Thymus (tissue), 14 donors: ENCODE measurements at places on chromosomes 5 and 9. TPM values are rescaled to one million over a fixed set of nuclear protein-coding genes. Genes with fewer than 3 reads are reported as not detected.

Gene FOXD4L3
- polyA plus RNA-seq, result 0.50 TPM

DNA sequence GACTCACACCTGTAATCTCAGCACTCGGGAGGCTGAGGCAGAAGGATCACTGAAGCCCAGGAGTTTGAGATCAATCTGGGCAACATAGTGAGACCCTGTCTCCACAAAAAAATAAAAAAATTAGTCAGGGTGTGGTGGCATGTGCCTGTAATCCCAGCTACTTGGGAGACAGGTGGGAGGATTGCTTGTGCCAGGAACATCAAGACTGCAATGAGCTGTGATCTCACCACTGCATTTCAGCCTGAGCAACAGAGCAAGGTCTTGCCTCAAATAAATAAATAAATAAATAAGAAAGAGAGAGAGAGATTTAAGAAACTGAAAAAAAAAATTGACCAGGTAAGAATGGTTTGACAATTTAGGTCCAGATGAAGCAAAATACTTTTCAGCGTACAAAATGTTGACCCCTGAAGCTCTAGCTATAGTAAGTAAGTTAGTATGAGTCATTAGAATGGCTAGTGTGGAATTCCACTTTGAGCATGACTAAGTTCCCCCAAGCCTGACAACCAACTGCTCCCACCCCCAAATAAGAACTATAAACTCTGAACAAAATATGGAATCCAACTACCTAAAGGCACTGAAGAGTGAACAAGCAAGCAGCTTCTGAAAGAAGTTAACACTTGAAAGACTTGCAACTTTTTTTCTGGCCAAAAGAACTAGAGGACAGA lies 217.8 kb upstream of the TLE4 start:
- H3K4me3 ChIP-seq, result no peak overlapping the region
- DNase-seq, result no peak
- no peaks in the 10 kb centered on the region for H3K36me3 ChIP-seq
- no peak overlapping the region for H3K27ac ChIP-seq

- no peak for DNase-seq
- H3K27ac ChIP-seq, result no peak overlapping the region
- no peaks in the 10 kb centered on the region for H3K27me3 ChIP-seq
- H3K4me3 ChIP-seq, result no peak overlapping the region
- H3K4me1 ChIP-seq, result no peaks in the 10 kb centered on the region
These were observed 50.6 kb upstream of the KLF4 start for GRCh38 chr9:107540164-107540561.

GRCh38 chr9:128091144-128091543 lies 23.1 kb downstream of the SLC25A25 start:
- H3K36me3 ChIP-seq, result peaks cover 3% of the 10 kb centered on the region
- H3K4me3 ChIP-seq, result no peak overlapping the region
- H3K4me1 ChIP-seq, result peaks cover 33% of the 10 kb centered on the region
- DNase-seq, result no peak
- no peaks in the 10 kb centered on the region for H3K27me3 ChIP-seq

DNA sequence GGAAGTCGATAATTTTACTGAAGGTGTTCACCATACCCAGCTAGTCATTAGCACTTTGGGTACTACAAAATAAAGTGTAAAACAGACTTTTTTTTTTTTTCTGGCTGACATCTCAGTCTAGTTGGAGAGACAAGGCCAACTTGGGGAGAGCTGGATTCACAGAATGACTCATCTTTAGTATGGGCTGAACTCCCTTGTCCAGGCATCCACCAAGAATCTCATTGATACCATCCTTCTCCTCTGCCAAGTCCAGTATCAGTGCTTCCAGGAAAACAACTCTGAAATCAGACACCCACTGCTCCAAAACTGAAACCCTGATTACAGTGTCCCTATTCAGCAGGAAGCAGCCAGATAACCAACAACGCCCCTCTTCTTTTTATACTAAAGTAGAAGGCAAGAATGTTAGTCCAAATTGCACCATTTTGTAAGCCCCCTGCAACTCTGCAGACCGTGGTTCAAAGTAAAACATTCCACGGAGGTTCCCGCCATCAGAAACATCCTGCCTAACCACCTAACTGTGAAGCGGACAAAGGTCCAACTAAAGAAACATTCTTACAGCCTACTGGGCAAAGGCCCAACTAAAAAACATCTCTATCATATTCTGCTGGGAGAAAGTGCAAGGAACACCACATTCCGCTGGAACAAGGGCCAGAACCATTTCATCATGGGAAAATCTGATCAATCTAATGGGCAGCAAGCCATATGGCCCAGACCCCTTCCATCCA lies 728.2 kb downstream of the BRINP1 start:
- no peak overlapping the region for H3K4me3 ChIP-seq
- H3K27ac ChIP-seq, result no peak overlapping the region
- H3K36me3 ChIP-seq, result no peaks in the 10 kb centered on the region
- H3K27me3 ChIP-seq, result no peaks in the 10 kb centered on the region

DNA sequence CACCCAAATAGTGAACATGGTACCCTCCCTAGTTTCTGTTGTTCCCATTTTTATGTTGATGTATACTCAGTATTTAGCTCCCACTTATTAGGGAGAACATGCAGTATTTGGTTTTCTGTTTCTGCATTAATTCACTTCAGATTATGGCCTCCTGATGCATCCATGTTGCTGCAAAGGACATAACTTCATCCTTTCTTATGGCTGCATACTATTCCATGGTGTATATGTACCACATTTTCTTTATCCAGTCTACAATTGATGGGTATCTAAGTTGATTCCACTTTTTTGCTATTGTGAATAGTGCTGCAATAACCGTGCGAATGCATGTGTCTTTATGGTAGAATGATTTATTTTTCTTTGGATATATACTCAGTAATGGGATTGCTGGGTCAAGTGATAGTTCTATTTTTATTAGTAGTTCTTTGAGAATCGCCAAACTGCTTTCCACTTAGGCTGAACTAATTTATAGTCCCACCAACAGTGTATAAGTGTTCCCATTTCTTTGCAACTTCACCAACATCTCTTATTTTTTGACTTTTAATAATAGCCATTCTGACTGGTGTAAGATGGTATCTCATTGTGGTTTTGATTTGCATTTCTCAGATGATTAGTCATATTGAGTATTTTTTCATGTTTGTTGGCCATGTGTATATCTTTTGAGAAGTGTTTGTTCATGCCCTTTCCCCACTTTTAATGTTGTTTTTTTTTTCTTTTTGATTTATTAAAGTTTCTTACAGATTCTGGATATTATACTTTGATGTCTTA lies 79.6 kb downstream of the SMIM15 start:
- H3K27me3 ChIP-seq, result no peaks in the 10 kb centered on the region
- no peak overlapping the region for H3K4me3 ChIP-seq
- H3K4me1 ChIP-seq, result no peaks in the 10 kb centered on the region
- no peak for DNase-seq

Gene IFNB1
- 0.11 TPM for polyA plus RNA-seq

- DNase-seq, result no peak
- H3K4me3 ChIP-seq, result no peak overlapping the region
- H3K36me3 ChIP-seq, result no peaks in the 10 kb centered on the region
- H3K27ac ChIP-seq, result no peak overlapping the region
These were observed 129.8 kb downstream of the TMEM174 start for GRCh38 chr5:73302797-73303147.

- no peak for DNase-seq
- no peaks in the 10 kb centered on the region for H3K27me3 ChIP-seq
- H3K4me3 ChIP-seq, result no peak overlapping the region
- H3K4me1 ChIP-seq, result no peaks in the 10 kb centered on the region
- no peaks in the 10 kb centered on the region for H3K36me3 ChIP-seq
These were observed 194.3 kb upstream of the PIK3R1 start for GRCh38 chr5:68021227-68021626.

Gene ANKRD34B
- 0.59 TPM for polyA plus RNA-seq
